ENCODE measurements at places on chromosomes 6 and 20.

DNA sequence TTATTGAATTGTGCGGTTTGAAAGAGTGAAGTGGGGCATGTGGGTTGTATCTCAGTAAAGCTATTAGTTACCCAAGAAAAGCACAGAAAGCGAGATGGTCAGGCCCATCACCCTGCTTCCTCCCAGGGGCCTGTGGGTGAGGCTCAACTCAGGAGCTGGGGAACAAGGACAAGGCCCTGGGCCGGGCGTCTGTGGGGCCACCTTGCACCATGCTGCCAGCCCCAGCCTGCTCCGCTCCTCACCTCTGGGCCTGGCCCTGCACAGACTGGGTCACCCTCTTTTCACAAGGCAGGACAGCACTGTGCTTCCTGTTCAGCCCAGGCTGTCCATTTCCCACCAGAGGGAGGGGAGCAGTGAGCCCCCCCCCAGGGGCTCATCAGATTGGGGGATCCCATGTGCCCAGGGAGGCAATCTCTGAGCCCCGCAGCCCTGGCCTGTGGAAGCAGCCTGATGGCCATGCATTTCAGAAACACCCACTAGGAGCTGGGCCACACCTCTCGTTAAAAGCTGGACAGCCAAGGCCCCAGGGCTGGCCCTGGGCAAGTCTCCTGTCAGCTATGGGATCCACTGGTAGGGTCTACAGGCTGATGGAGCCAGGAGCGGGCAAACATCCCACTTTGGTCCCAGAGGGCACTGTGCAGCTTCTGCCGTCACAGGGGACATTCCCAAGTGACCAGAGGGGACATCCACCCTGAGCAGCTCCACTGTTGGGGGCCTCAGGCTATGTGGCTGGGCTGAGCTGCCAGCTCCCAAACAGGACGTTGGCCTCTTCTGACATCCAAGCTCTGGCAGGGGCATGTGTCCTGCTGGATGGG lies 55.9 kb downstream of the YTHDF1 start:
- no peak for DNase-seq

DNA sequence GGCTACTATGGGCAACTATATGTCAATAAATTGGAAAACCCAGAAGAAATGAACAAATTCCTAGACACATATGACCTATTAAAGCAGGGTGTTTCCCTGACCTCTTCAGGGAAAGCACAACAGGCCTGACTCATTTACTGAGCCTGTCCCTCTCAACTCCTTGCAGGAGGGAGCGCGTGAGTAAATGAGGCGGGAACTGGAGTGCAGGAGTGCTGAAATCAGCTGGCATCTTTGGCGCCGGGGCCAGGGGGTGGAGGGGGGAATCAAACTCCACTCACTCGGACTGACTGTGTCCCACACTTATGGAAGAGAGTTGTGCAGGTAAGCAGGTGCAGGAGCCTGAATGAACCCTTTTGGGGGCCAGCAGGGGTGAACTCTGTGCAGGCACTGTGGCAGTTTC lies 671.2 kb upstream of the PTCHD4 start:
- DNase-seq = no peak

DNA sequence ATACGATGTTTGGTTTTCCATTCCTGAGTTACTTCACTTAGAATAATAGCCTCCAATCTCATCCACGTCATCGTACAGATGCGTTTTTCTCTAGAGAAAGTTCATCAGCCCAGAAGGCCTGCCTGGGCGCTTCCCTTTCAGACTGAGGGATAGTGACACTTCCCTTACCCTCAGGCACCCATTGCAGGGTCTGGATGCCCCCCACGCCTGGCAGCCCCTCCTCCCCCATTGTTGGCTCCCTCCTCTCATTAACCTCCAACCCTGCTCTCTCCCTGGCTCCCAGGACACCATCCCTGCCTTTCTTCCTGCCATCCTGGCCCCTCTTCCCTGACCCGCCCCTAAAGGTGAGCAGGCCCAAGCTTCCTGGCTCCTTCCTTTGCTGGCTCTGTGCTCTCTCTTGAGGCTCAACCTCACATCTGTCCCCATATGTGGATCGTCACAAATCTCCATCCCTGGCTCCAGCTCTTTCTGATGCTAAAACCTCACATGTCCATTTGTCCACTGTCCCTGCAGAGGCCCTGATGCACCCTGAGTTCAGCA lies 145.2 kb downstream of the SYCP2 start:
- peak; percentile 3 for DNase-seq

DNA sequence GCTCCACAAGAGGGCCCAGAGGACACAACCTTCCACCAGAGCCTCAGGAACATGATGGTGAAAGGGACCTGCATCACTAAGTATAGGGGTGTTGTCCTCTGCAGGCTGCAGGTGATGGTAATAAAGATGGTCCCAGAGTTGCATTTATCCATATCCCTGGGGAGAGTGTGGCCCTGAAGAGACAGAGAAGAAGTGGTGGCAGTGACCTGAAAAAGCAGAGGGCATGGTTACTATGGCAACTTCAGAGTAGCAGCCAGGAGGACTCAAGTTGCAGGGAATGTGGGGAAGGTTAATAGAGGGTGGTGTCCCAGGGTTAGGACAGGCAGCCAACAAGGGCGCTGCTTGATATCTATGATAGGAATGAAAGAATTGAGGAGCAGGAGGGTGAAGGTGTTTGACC lies 57.1 kb downstream of the HLA-A start:
- DNase-seq = no peak

DNA sequence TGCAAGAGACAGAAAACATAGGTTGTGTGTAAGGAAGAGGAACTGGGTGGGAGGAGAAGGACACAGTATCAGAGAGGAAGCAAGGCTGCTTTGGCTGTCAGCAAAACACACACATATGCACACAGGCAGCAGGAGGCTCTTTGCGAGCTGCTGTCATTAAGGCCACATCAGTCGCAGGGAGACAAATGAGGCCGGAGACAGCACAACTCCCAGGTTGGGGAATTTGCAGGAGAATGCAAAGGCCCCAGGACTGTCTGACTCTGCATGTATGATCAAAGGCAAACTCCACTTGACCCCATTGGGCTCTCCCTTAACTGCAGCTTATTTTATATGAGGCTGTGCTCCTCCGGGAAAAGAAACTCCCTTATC lies 35.3 kb downstream of the METTL24 start:
- DNase-seq = no peak

DNA sequence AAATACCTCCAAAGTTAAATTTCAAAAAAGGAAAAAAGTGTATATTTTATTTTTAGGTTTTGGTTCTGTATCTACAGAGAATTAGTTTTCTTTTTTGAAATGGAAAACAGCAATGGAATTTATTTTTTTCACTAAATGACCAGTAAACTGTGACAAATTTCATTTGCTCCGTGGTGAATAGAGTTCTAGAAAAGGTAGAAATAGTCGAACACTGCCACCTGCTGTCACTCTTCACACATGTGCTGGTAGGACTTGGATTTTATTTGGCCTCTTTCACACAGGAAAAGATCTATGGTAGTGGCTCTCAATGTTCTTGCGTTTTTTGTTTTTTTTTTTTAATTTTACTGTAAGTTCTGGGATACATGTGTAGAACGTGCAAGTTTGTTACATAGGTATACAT lies 312.5 kb downstream of the EYA4 start:
- DNase-seq = no peak

DNA sequence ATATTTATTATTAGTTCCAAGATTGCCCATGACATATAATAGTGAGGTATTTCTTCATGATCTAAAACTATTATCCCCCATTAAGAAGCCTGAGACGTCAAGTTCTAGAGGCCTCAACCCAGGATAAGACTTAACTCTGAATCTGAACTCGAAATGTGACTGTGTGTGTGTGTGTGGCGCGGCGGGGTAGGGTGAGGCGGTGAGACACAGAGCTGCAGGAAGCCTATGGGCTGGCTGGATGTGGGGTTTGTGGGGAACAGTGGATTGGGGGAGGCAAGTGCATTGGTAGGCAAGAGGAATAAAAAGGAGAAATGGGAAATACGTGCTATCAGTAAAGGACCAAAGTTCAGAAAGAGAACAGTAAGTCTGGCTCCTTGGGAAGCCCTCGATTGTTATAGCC lies 66.5 kb upstream of the RNF146 start:
- DNase-seq = no peak

- DNase-seq = no peak
Measured at GRCh38 chr6:169250660-169251059, 3.0 kb downstream of the THBS2 start.

DNA sequence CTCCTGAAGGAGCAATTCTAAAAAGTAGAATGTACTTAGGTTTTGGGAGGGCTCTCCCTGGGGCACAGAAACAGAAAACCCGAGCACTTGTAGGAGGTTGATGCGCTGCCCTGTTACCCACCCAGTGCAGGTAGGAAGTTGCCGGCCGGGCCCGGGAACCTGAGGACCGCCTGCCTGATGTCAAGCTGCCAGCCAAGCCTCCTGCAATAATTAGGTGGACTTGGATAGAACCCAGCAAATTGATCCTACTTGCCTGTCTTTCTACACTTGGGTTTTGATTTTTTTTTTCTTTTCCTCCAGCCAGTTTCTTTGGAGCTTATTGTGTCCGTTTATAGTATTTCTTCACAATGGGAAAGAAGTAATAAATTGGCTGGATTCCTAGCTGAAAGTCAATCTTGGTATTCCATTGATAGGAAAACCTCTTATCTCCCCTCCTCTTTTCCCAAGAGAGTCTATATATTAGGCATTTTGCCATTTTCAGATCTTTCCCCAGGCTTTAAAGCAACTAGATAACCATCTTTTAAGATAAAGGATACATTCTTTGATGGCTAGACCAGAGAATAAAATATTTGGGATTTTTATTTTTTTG lies 78.3 kb upstream of the FYN start:
- DNase-seq = no peak

- DNase-seq = no peak
Measured at GRCh38 chr20:14953736-14954135, 616.3 kb upstream of the FLRT3 start.

GRCh38 chr20:24378661-24379483 lies 90.6 kb upstream of the SYNDIG1 start:
- no peak for DNase-seq

DNA sequence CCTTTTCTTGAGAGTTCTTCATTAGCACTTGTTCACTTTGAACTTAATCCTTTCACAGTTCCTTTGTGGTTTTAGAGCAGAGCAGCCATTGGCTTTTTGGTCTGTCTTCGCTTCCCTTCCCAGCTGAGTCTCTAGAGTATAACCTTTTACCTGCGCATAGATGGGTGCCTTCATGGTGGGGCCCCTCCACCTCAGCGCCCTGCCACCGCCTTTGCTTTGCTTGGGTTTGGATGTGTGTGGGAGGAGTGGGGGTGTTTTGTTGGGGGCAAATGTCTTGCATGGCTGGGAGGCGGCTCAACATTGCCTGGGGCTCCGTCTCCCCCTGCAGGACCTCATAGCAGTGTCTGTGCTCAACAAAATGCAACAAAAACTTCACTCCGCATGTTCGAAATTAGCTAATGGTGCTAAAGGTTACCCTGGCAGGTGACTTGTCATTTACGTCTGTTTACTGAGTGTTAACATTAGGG lies 11.9 kb downstream of the PYGB start:
- DNase-seq = no peak

GRCh38 chr6:135087803-135088202 lies 33.2 kb upstream of the HBS1L start:
- DNase-seq = no peak

GRCh38 chr20:17602493-17602892 lies 32.6 kb downstream of the DSTN start:
- DNase-seq = no peak

DNA sequence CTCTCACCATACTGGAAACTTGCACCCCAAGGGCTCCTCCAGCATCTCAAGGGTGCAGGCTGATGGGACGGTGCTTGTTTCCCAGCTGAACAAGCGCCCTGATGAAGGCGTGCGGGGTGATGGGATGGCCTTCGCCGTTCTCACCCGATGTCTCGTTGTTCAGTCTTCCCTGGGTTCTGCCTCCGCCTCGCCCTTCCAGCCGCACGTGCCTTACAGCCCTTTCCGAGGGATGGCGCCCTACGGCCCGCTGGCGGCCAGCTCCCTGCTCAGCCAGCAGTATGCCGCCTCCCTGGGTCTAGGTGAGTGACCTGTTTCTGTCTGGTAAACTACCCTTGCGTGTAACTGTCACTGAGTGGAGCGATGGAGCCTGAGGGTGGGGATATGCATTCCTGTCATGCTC lies 3.9 kb downstream of the LSM14B start:
- DNase-seq = no peak

GRCh38 chr20:22904386-22904785 lies 130.7 kb upstream of the SSTR4 start:
- DNase-seq = no peak

GRCh38 chr6:797479-798077 lies 104.6 kb upstream of the EXOC2 start:
- peak; percentile 52 for DNase-seq

- no peak for DNase-seq
Measured at GRCh38 chr20:36181934-36182603, 27.5 kb downstream of the EPB41L1 start.

- DNase-seq = no peak
Measured at GRCh38 chr20:51712501-51713212, 55.5 kb downstream of the ATP9A start.

DNA sequence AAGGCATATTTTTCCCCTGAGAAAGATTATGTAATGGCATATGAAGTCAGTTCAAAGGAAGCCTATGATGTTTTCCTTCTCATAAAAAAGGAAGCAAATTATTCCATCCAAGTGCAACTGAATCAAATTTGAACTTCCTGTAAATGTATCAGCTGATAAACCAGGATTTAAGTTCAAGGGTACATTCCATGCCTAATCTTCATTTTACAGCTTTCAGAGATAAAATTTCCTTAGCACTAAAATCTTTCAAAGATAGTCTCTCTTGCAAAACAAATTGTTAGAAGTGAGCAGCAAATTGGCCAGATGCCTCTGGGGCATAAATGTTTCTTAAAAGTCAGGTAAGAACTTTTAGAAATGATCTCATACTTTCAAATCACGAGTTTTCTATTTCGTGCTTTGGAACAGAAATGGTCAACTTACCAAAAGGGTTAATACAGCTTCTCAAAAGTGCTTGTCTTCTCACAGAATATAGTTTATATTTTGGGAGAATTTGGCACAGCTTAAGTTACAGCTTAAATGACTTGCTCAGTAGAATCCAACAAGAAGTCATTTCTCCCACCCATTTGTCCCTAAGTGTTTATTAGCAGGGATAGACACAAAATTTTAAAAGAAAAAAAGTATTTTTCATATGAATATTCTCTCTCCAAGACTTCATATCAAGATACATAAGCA lies 2.7 kb upstream of the TCF21 start:
- DNase-seq = no peak

Data from left lobe of liver (tissue), 2 donors.